ENCODE measurements at places on chromosomes 1 and 21.

- peak; percentile 13 for DNase-seq
These were observed 36.5 kb upstream of the LHX8 start for GRCh38 chr1:75097654-75098053.

DNA sequence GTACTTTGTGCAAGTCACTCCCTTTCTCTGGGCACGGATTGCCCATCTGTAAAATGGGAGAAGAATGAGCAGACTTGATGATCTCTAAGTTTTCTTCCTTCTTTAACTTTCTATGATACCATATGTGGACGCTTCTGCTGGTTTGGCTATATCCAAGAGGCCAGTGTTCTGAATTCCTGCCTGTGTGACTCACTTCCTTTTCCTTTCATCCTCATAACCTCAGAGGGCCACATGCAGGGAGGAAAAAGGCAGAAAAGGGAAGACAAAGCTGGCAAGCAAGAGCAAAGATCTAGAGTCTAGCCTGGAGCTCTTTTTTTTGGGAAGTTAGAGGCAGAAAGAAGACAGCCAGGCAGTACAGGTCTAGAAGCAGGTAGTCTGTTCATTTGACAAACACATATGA, 151.2 kb downstream of the OMA1 start:
- no peak for DNase-seq

DNA sequence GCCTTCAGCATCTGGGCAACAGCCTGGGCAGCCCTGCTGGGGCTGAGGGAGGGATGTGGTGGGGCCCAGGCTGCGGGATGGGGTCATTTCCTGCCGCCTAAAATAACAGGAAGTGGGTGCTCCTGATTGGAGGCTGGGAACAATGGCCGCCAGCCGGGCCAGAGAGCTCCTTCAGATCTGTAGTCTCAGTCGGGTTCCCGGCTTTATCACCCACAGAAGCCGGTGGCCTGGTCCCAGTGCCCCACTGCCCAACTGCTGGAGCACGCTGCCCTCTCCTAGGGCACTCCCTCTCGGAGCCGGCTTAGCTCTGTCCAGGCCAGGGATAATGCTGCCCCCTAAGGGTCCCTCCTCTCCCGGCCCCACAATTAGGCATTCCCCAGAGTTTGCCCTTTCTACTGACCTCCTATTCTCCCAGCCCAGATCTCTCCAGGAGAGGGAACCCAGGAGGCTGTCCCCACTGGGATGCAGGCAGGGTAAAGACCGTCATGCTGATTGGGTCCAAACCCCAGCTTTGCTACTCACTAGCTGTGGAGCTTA, 5.1 kb downstream of the MAP7D1 start:
- DNase-seq: peak; percentile 83

DNA sequence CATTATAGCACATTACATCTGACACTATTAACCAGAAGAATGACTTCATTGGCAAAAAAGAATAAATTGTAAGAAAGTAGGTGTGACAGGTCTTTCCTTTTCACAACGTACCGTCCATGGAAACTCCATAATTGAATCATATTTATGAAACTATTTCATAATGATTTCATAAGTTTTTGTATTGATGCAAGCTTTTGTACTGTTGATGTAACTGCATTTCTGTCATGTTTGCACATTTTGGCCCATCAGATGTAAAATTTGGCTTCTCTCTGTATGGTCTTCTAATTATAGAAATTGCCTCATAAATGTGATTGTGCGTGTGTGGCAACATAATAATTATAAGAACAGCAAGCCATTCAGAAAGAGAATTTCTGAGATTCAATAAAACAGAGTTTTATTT, 180.7 kb upstream of the ZNHIT6 start:
- DNase-seq: no peak

DNA sequence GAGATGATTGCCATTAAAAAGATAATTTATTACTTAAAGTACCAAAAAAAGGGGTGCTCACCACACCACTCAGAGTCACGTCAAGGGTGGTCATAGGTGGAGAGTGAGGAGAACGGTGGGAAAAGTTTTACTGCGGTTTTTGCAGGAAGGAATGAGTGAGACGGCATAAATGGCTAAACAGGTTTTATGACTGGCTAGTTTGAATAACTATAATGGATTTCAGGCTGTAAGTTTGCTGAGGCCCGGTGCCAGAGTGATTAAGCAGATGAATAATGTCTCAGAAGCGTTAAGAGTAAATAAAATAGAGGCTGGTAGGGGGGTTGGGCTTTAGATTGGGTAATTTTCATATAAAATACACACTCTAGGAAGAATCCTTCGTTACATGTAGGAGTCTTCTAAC, 1337.8 kb downstream of the AMY1C start:
- DNase-seq: no peak

- DNase-seq: peak; percentile 55
These were observed 9.2 kb upstream of the COL6A1 start for GRCh38 chr21:45972353-45972715.

- no peak for DNase-seq
These were observed 8.7 kb downstream of the FAM131C start for GRCh38 chr1:16064536-16065268.

GRCh38 chr1:1068517-1069055, 5.5 kb downstream of the RNF223 start:
- DNase-seq: no peak

DNA sequence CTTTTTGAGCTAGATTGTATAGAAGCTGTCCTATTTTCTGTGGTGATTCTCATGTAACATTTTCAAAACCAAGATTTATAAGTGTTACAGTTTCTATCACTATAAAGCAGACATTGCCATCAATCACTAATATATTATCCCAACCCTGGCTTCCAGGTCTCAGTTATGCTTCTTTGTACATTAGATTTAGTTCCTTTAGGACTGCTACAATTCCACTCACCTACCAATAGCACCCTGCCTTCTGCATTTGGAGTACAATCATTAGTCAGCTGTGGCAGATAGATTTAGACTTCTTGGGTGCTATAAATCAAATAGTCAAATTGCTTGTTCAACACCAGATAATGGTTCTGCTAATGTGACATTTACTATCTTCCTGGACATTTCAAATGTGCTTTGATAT, 281.6 kb downstream of the BRINP3 start:
- no peak for DNase-seq

DNA sequence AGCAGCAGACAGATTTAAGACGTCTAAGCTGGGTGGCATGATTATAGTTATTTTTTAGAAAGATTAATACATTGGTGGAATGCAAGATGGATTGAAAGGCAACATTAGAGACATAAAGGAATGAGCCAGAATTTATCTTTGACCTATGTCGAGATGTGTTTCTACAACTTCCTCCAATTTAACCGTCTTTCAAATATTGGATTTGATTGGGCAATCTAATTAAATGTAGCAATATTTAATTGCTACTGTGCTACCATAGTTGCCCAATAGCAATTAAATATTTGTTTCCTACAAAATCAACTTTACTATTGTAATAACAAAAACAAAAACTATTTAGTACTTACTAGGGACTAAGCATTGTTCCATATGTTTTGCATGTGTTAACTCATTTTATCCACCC, 30.4 kb upstream of the CYP4A22 start:
- DNase-seq: no peak

GRCh38 chr21:35692311-35692710, 368.0 kb downstream of the SETD4 start:
- DNase-seq: no peak

- DNase-seq: no peak
These were observed 48.1 kb downstream of the TENT5C start for GRCh38 chr1:117653732-117654492.

GRCh38 chr1:6028042-6028850, 17.4 kb upstream of the KCNAB2 start:
- DNase-seq: no peak

DNA sequence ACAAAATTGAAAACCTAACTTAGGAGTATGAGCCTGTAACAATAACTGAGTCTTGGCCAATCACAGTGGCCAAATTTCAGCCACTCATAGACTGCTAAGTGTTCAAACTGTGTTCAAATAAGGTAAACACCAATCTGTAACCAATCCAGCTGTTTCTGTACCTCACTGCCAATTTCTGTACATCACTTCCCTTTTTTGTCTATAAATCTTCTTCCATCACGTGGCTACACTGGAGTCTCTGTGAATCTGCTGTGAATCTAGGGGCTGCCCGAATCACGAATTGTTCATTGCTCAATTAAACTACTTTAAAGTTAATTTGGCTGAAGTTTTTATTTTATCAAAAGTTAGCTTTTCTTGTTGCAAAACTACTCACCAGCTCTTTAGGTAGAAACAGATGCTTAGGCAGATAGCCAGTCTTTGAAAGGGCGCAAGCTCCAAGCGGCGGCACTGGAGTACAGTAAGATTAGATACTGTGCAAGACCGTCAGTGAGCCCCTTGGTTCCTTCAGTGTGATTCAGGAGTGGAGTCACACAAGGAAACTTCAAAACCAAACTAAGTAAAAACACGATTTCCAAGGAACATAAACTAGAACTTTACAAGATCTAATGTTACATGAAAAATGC, 43.2 kb upstream of the ADGRL2 start:
- DNase-seq: no peak

GRCh38 chr1:225611537-225612223, 41.2 kb downstream of the ENAH start:
- DNase-seq: no peak

GRCh38 chr1:164223378-164223777, 335.6 kb upstream of the PBX1 start:
- no peak for DNase-seq

GRCh38 chr1:119573886-119574285, 66.9 kb downstream of the HSD3B1 start:
- no peak for DNase-seq

All from left cardiac atrium (tissue), 4 donors.